ENCODE measurements at places on chromosomes 7 and 10. TPM values are rescaled to one million over a fixed set of nuclear protein-coding genes. Genes with fewer than 3 reads are reported as not detected.

- no peak for DNase-seq
- H3K4me1 ChIP-seq, result no peaks in the 10 kb centered on the region
- H3K4me3 ChIP-seq, result no peak overlapping the region
- no peaks in the 10 kb centered on the region for H3K36me3 ChIP-seq
- H3K27ac ChIP-seq, result no peak overlapping the region
Observed at GRCh38 chr7:28643584-28644340, 231.4 kb downstream of the CREB5 start.

DNA sequence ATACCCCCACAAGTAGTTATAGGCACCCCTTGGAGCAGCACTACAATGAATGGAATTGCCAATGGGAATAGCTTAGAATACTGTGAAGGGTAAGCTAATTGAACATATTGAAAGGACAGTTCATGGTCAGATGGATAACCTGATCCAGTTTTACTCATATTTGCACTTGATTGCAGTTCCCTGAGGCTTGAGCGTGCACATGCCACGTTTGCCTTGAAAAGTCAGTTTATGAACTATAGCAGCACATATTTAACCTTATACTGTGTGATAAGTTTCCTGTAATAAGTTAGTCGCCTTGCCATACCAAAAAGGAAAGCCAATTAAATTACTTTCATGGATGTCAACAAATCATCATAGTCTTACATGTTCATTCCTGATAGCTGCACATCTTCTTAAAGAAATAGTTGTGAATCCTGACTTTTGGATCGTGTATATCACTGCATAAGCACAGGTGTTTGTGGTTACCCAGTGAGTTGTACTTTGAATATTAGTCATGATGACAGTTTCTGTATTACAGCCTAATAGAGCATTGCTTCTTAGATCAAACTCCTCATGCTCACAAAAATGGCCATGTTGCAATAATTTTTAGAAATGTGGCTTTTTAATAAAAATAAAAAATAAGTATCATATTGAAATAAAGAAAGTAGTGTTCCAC, 21.6 kb downstream of the DNTT start:
- no peaks in the 10 kb centered on the region for H3K36me3 ChIP-seq
- H3K27me3 ChIP-seq, result no peaks in the 10 kb centered on the region
- no peaks in the 10 kb centered on the region for H3K4me1 ChIP-seq
- H3K27ac ChIP-seq, result no peak overlapping the region

GRCh38 chr7:26593393-26593792, 271.0 kb downstream of the SKAP2 start:
- no peaks in the 10 kb centered on the region for H3K27me3 ChIP-seq
- H3K4me3 ChIP-seq, result no peak overlapping the region
- no peaks in the 10 kb centered on the region for H3K4me1 ChIP-seq

DNA sequence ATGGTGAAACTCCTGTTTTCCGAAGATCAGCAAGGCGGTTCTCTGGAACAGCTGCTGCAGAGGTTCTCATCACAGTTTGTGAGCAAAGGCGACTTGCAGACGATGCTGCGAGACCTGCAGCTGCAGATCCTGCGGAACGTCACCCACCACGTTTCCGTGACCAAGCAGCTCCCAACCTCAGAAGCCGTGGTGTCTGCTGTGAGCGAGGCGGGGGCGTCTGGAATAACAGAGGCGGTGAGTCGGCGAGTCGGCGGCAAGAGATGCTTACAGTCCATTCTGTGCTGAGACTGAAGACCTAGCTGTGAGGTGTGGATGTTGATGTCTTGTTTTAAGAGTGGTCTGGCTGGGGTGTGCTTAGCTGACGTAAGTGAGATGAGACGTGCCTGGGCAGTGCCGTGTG, 16.2 kb upstream of the GET4 start:
- H3K4me3 ChIP-seq, result no peak overlapping the region
- H3K36me3 ChIP-seq, result peaks cover 32% of the 10 kb centered on the region
- no peak overlapping the region for H3K27ac ChIP-seq
- H3K4me1 ChIP-seq, result peaks cover 20% of the 10 kb centered on the region
- H3K27me3 ChIP-seq, result no peaks in the 10 kb centered on the region
- no peak for DNase-seq

- no peak overlapping the region for H3K27ac ChIP-seq
- H3K4me3 ChIP-seq, result no peak overlapping the region
- no peaks in the 10 kb centered on the region for H3K27me3 ChIP-seq
Observed at GRCh38 chr7:137747359-137748031, 99.3 kb downstream of the DGKI start.

NMT2 gene
- 21.3 TPM for total RNA-seq

TWIST1 gene
- 0.42 TPM for total RNA-seq

JCAD gene
- total RNA-seq, result 1.4 TPM

AKR1C8 gene
- total RNA-seq, result 7.8 TPM

MNX1 gene
- total RNA-seq, result not detected

OPN1SW gene
- total RNA-seq, result not detected

RAB19 gene
- not detected for total RNA-seq
